DMS79 treated with DMSO at 0.1 percent for 48 hours (cell line): ENCODE measurements at places on chromosomes 13 and 19.

- no peak for DNase-seq
Observed at GRCh38 chr13:33817513-33817900, 442 bp upstream of the RFC3 start.

DNA sequence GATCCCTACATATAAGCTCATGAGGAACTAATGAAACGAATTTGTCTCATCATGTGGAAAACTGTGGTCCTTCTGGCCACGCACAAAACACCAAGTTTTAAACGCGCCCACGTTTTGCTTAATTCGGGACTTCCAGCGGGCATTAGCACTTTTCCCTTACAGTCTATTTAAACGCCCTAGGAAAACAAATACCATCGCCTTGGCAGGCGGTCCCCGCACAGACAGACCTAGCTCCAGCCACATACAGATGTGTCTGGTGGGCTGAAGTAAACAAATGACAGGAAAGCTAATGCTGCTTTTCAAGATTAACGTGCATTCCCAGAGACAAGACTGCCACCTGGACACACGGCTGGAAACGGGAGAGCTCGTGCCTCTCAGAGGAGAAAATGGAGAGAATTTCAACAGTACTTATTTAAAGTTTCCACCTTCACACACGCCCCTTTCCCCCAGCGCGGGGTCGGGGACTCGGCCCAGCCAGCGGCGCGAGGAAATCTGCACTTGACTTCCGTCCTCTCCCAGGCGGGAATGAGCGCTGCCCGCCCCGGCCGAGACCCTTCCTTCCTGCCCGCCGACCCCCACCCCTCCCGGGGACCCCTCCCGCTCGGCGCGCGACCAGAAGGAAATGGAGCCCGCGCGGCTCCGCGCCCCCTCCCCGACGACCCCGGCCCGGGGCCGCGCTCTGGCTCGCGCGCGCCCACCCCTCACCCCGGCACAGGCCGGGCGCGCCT is 931 bp downstream of the USP12 start:
- peak; percentile 15 for DNase-seq

DNA sequence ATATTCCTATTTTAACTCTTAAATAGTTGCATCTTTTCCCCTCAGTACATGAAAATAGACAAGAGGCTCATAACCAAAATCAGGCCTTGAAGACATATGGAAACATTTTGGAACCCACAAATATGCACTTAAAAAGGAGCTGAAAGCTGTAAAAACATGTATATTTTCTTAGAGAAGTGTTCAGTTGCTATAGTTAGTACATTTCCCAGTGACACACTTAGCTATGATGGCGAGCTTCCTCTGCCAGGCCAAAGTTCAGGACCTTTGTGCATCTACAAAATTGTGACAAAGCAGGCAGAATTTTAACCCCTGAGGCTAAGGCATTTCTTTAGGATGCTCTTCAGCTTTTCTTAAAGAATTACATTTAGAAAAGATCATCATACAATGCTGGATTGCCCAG is 54.5 kb downstream of the RCBTB2 start:
- DNase-seq: no peak

DNA sequence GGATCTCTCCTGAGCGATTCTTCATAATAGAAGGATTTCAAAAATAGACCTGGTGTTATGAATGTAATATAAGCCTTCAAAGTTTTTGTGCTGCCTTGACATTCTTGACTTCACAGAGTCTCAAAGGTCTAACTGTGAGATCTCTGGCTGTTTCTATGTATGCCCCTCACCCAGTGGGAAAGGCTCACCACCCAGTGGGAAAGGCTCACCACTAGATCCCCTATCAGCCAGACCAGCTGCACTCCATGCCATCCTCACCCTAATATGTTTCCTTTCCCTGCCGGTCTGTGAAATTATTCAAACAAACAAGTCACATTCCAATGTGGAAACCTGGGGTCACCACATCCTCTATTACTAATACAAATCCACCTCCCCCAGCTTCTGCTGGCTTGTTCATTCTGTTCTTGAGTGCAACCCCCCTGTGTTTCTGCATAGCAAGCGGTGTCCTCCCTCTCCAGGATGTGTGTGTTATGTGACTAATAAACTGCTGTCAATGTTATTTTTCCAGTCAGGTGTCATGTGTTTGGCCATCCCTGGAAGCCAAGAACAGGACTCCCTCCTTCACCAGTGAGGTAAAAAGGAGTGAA is 13.8 kb upstream of the SLITRK1 start:
- DNase-seq: no peak

GRCh38 chr13:41193469-41193868 is 900 bp downstream of the KBTBD7 start:
- no peak for DNase-seq

GRCh38 chr19:45761714-45762113 is 7.3 kb downstream of the SIX5 start:
- DNase-seq: no peak

GRCh38 chr19:50719566-50719965 is at the start of gene SHANK1:
TSS of gene SHANK1 (minus strand) at chr19:50719802. CDS start at chr19:50716919, 2,883 bp downstream.
- DNase-seq: no peak

DNA sequence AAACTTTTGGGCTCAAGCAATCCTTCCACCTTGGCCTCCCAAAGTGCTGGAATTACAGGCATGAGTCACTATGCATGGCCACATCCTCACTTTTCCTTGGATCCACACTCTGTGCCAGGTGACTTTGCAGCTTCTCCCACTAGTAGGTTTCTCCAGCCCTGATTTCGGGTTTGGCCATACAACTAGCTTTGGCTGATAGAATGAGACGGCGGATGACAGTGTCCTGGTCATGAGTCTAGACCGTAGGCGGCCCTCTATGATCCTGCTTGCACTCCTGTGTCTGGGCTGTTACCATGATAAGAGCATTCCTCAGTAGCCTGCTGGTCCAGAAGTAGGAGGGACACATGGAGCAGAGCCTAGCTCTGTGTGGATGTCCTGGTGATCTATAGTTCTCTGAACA is 112.5 kb upstream of the KL start:
- DNase-seq: no peak

DNA sequence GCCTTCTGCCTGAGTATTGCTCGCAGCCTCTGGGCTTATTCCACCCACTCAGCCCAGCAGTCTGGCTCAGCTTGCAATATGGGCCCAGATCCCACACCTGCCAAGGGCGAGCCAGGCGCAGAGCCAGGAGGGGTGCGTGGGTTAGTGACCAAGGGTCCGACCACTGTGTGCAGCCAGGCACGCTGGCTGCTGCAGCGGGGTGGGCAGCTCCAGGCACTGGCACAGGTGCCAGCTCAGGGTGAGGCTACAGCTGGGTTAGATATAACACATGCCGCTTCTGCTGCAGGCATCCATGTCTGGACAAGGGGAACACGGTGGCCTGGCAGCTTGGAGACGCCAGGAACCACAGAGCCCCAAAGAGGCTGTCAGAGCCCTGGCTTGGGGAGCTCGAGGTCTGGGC is 12.6 kb upstream of the URAD start:
- no peak for DNase-seq

- no peak for DNase-seq
Observed at GRCh38 chr19:370641-371330, 26.2 kb upstream of the MIER2 start.

GRCh38 chr19:40801426-40802299 is 2.7 kb downstream of the EGLN2 start:
- DNase-seq: peak; percentile 9

DNA sequence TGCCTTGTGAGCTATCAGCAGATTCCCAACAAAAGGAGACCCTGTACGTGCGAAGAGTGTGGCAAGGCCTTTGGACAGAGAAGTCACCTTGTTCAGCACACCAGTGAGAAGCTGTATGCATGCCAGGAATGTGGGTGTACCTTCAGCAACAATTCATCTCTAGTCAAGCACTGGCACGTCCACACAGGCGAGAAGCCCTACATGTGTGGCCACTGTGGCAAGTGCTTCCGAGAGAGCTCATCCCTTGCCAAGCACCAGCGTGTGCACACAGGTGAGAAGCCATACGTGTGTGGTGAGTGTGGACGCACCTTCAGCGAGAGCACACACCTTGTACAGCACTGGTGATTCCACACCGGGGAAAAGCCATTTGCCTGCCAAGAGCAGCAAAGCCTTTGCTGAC is 7.6 kb upstream of the ZSCAN22 start:
- DNase-seq: no peak

- DNase-seq: no peak
Observed at GRCh38 chr19:1938071-1938470, 2.9 kb upstream of the CSNK1G2 start.

GRCh38 chr19:15998166-15998565 is 49.4 kb downstream of the OR10H4 start:
- no peak for DNase-seq

- DNase-seq: peak; percentile 32
Observed at GRCh38 chr13:107845911-107846310, 369.4 kb downstream of the LIG4 start.

DNA sequence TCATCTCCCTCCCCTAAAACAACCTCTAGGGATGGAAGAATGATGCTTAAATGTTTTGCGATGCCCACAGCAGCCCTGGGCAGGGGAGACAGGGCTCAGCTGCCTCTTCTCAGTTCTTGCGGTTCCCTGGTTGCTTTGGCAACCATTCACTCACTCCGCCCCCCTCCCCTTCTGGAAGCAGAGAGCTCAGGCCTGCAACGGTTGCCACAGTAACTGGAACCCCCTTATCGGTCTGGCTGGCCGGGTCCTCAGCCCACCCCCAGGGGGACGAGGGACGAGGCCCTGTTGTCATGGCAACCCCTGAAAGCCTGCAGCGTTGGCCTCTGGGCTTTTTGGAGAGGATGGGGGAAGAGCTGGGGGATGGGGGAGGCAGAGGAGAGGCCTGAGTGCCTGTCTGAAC is 19.5 kb downstream of the NOVA2 start:
- DNase-seq: peak; percentile 79

GRCh38 chr13:46211483-46212351 is at the start of gene LRRC63:
TSS of gene LRRC63 (plus strand) at chr13:46211928. CDS start at chr13:46213035, 1,107 bp downstream.
- DNase-seq: peak; percentile 64

- no peak for DNase-seq
Observed at GRCh38 chr13:76667551-76667950, 218.7 kb downstream of the KCTD12 start.

GRCh38 chr13:99984461-99985240 is 3.1 kb downstream of the ZIC2 start:
- peak; percentile 81 for DNase-seq

- no peak for DNase-seq
Observed at GRCh38 chr19:56321989-56322440, 7.4 kb upstream of the ZSCAN5A start.

- no peak for DNase-seq
Observed at GRCh38 chr19:11410682-11411081, 8.4 kb downstream of the RGL3 start.

- DNase-seq: no peak
Observed at GRCh38 chr19:2542341-2543069, 66.6 kb downstream of the GADD45B start.

- no peak for DNase-seq
Observed at GRCh38 chr13:66462187-66462586, 767.9 kb downstream of the PCDH9 start.
